Cortex of kidney (tissue), 1 donor: ENCODE measurements at places on chromosomes 5 and 9.

- no peak for DNase-seq
Observed at GRCh38 chr5:179256328-179257175, 88.7 kb downstream of the ADAMTS2 start.

- DNase-seq = no peak
Observed at GRCh38 chr9:26746357-26747072, 146.1 kb downstream of the CAAP1 start.

DNA sequence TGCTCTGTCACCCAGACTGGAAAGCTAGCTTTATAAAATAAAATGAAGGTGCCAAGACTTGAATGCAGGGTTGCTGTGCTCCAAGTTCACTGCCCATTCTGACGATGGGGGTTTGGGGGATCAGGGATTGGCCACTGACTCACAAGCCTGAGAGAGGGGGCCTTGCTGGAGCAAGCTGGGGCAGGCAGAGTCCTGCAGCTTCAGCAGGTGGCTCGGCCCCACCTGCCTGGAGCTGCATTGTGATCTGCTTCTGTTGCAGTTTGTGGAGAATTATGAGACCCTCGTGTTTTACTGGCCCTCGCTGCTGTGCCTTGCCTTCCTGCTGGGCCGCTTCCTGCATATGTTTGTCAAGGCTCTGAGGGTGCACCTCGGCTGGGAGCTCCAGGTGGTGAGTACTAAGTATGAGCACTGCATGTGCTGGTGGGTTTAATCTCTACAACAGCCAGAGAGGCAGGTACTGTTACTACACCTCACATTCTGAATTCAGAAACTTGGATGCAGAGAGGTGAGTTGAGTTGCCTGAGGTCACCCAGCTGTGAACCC, 31.1 kb upstream of the CCDC180 start:
- no peak for DNase-seq

GRCh38 chr5:23482642-23483041, 24.8 kb upstream of the PRDM9 start:
- no peak for DNase-seq

DNA sequence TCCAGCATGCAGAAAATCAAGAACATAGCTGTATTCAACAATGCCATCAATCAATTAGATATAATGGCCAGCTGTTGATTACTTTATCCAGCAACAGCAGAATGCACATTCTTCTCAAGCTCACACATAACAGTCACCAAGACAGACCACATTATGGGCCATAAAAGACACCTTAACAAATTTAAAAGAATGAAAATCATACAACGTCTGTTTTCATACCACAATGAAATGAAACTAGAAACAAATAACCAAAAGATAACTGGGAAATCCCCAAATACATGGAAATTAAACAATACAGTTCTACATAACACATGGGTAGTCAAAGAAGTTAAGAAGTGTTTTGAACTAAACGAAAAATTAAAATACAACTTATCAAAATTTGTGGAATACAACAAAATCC, 130.9 kb upstream of the GNA14 start:
- no peak for DNase-seq

DNA sequence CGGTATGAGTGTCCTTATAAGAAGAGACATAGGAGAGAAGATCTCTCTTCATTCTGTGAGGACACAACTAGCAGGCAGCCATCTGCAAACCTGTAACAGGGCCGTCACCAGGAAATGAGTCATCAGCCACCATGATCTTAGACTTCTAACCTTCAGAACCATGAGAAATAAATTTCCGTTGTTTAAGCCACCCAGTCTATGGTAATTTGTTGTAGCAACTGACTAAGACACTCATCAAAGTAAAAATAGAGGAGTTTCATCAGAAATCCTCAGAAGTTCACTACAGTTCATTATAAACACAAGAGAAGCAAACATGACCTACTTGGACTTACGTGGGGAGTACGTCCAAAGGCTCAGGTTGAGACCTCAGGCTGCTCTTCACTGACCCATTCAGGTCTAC, 357.7 kb downstream of the SEMA5A start:
- no peak for DNase-seq

- no peak for DNase-seq
Observed at GRCh38 chr9:92707530-92707929, 37.6 kb upstream of the IPPK start.

- no peak for DNase-seq
Observed at GRCh38 chr5:50292735-50293394, 148.2 kb downstream of the EMB start.

DNA sequence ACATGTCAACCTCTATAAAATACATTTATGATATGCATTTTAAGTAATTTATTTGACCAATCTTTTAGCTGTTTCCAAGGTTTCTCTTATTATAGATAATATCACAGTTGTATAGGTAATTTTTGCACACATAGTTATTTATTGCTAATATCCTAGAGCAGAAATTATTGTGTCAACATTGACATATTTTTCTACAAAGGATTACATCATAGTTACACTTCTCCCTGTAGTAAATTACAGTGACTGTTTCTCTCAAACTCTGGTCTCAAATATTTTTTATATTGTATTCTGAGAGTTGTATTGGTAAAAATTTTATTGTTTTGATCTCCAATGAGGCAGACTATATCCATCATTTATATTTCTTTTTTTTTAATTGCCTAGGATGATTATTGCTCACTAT, 714.4 kb upstream of the CDH6 start:
- no peak for DNase-seq

GRCh38 chr5:32083981-32084430, 90.1 kb downstream of the GOLPH3 start:
- no peak for DNase-seq

DNA sequence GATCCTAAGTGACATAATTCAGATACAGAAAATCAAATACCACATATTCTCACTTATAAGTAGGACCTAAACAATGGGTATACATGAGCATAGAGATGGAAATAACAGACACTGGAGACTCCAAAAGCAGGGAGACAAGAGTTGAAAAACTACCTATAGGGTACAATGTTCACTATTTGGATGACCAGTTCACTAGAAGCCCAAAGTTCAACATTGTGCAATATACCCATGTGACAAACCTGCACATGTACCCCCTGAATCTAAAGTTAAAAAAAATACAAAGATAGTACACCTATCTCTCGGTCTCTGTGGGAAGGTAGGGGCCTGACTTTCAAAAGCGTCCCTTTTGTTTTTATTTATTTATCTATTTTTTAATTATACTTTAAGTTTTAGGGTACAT, 11.7 kb upstream of the OR1N1 start:
- no peak for DNase-seq

DNA sequence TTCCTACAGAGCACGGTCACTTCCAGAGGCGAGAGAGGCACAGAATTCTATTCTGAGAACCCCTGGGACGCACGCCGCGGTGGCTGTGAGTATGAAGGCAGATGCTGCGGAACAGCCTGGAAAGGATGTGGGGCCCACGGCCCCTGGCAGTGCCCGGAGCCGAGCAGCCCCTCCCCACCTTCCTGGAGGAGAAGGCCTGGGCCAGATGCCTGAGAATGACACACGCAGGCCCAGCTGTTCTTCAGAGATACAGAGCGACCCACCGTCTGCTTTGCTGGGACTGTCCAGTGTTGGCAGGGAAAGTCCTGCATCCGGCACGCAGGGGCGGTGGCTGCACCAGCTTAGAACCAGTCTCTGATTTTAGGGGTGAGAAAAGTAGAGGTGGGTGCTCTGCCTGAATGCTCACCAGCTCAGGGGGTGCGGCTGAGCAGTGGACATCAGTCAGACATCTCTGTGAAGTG, 116.7 kb upstream of the LPCAT1 start:
- DNase-seq = no peak

DNA sequence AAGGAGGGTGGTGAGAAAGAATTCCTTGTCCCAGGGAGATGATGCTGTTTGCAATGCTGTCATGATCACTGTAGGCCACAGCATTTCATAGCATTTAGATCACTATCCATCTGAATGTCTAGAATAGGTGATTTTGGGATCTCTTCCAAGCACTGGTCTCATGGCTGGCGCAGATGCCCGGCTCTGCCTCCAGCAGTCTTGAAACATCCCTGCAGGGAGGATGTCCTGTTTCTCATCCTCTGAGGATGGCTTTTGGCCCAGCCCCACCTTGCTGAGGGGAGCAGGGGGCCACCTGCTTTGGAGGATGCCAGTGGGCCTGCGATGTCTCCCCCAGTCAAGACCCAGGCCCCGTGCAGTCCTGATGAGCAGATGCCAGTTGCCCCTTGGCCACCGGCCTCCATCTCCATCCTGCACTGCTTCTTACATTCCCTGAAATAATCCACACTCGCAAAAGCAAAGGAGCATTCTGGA, 63.5 kb upstream of the GARNL3 start:
- DNase-seq = no peak

- no peak for DNase-seq
Observed at GRCh38 chr9:35736201-35736633, 3.8 kb downstream of the CREB3 start.

GRCh38 chr5:81994679-81995078, 22.9 kb downstream of the ATG10 start:
- DNase-seq = no peak

DNA sequence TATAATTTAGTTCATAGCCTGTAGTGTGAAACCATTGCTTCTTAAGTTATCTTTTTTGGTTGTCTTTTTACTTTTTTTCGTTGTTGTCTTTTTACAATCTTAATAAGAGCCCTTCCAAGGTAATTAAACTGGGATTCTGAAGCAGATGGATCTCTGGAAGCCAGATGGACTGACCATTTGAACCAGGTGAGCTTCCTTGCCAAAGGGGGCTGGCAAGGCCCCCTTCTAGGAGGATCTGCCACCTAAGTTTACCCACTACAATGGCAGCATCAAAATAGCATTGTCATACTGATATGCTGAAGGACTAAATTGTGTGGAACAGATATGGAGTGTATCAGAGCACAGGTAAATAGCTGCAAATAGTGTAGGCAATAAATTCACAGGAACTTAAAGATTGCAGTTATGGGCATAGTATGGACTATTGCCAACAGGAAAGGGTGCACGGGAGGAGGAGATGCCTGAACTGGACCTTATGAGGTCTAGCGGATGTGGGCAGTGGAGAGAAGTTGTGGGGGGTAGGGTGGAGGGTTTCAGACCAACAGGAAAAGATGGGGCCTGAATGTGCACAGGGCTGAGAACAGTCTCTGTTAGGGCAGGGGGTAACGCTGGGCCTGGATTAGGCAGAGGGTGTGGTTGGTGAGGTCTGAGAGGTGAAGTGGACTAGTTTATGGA, 61.5 kb upstream of the CTXN3 start:
- DNase-seq = no peak

DNA sequence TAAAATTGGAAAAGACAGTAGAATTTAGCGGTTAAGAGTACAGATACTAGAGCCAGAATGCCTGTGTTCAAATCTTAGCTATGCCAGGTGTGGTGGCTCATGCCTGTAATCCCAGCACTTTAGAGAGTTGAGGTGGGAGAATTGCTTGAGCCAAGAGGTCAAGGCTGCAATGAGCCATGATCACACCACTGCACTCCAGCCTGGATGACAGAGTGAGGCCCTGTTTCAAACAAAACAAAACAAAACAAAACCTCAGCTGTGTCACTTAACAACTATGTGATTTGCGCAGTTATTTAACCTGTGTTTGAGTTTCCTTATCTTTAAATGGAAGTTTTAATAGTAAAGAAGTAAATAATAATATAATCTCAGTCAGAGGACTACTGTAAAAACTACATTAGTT, 68.3 kb downstream of the TBCA start:
- no peak for DNase-seq

- DNase-seq = no peak
Observed at GRCh38 chr9:72954431-72955125, 1.7 kb upstream of the ALDH1A1 start.

DNA sequence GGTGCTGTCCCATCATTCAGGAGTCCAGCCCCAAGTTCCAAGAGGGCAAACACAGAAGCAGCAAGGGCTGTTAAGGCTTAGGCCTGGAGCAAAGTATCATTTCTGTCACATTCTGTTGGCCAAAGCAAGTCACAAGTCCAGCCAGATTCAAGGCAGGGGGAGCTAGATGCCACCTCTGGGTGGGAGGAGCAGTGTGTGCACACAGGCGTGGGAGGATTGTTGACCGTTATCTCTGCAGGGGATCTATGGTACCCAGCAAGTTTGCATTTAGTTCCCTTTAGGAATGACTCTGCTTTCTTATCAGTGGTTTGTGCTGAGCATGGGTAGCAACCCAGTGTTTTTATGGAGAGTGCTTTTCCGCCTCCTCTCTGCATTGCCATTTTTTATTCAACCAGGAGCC, 278.9 kb downstream of the NR3C1 start:
- DNase-seq = no peak

DNA sequence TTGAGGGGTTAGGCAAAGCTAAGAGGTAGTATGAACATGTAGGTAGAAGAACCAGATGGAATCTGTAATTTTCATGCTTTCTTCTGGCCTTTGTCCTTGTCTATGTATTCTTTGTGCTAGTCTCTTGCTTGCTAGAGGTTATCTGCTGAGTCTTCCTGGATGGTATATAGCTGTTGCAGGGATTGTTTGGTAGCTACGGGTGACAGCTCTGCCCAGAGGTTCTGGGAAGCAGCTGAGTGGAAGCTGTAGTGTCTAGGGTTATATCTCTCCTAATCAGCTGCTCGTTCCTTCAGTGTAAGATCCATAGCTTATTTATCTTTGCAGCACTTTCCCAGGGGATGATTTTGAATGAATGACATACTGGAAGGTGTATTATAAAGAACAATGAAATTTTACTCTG, 100.3 kb downstream of the ATG10 start:
- no peak for DNase-seq

- DNase-seq = no peak
Observed at GRCh38 chr9:77495834-77496671, 152.1 kb downstream of the GNA14 start.

DNA sequence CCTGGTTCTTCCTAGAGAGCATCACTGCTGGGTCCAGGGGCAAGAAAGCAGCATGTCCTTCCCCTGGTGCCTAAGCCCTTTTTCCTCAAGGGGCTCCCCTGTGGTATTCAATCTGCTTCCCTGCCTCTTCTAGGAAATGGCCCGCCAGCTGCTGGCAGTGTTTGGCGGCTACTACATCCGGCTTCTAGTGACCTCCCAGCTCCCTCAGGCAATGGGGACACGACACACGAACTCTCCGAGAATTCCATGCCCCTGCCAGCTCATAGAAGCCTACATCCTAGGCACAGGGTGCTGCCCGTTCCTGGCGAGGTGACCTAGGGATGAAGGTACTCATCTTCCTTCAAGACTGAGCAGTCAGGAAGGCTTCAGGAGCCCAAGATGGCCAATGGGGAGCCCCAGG, 14.6 kb downstream of the TEX53 start:
- DNase-seq = no peak

GRCh38 chr9:130732136-130732535, 38.6 kb downstream of the EXOSC2 start:
- no peak for DNase-seq

GRCh38 chr9:91130796-91131318, 230.9 kb downstream of the AUH start:
- DNase-seq = no peak
